ENCODE measurements at places on chromosomes 4 and X.

DNA sequence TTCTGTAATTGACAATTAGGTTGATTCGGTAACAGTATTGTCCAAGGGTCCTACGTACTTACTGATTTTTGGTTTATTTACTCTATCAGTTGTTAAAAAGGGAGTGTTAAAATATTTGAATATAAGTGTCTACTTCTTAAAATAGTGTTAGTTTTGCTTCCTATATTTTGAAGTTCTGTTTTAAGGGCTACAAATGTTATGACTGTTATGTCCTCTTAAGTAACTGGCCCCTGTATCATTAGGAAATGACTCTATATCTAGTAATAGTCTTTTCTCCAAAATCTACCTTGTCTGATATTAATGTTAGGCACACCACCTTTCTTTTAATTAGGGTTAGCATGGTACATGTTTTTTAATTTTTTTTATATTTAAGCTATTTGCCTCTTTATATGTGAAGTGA, 30.1 kb downstream of the ANKRD50 start:
- DNase-seq: no peak

GRCh38 chr4:151559595-151559994, 150.6 kb downstream of the FHIP1A start:
- no peak for DNase-seq

DNA sequence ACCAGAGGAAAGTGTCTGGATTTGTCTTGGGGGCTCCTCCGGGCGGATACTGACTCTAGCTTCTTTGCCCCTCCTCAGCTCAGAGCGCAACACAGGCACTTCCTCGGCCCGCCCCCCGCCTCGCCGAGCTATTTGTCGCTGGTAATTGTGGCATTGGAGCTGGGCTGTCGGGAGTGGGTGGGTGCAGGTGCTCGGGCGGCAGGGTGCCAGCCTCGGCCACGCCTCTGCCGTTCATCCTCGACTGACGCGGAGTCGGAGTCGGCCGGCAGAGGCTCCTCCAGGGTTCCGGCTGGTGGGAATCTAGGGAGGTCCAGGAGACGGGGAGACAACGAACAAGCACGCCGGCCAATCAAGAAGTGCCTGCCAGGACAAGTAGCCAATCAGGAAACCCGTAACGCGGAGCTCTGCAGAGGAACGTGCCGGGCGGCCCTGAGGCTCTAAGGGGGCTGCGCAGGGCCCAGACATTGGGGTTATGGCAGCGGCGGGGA, 3.9 kb upstream of the SYN1 start:
- DNase-seq: peak; percentile 16

DNA sequence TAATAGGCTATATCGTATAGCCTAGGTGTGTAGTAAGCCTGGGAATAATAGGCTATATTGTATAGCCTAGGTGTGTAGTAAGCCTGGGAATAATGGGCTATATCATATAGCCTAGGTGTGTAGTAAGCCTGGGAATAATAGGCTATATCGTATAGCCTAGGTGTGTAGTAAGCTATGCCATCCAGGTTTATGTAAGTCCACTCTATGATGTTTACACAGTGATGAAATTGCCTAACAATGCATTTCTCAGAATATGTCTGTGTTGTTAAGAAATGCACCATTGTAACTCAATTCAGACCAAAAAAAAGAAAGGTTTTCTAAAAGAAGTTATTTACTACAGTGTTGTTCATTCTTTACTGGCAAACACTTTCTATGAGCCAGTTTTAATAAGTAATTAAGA, 1387.2 kb downstream of the STIM2 start:
- DNase-seq: no peak

DNA sequence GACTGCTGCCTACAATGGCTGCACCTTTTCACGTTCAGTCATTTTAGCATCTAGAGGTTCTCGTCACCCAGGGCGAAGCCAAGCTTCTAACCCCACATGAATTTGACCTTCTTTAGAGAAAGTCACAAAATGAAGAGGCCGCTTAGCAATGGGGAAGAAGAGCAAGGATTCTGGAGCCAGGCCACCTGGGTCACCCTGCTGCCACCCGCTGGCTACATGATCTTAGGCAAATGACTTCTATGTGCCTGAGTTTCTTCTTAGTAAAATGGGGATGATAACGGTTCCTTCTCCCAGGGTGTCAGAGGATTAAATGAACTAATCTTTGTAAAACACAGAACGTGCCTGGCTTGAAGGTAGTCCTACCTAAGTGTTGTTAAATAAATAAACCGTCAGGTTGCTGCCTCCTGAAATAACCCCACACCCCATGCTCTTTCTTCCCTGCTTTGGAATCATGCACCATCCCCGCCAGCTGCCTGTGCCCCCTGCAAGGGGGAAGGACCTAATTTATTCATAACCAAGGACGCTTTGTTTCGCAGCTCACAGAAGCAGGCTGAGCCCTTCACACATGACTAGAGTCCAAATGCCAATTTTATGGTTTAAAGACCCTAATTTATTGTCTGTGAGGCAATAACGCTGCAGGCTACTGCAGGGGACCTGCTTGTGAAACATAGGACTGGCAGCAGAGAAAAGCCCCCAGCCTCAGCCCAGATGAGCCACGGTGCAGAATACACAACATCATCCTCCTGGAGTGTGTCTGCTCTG, 28.6 kb upstream of the NSG1 start:
- DNase-seq: no peak

DNA sequence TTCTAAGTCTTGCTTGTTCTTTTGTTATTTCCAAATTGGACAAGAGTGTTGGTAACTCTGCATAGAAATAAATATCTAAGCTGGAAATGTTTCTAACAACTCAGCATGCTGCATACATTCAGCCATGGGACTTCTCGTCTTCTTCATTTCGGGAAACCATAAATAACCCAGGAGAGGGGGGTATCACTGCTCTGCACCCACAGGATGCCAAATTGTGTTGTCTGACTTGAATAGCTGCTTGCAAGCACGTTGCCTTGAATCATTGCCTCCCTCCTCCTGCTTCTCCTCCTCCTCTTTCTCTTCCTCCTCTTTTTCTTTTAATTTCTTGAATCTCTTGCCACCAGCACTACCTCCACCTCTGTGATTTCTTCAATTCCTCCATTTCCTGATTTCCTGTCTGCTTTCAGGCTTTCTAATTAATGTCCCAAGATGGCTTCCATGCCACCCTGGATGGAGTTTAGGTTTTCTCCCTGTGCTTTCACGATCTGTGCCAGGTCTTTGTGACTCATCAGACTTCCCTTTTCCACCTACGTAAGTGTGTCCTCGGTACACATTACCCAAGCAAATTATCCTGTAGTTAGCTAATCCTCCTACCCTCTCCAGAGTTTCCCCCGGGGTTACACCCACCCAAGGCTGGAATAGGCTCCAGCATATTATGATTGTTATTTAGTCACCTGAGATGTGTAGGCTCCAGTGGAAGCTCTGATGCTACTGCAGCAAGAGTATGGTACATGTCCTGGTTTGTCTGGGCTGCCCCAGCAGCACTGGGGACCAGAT, 122.6 kb upstream of the VCX3B start:
- no peak for DNase-seq

GRCh38 chr4:123121241-123121907, 199.0 kb upstream of the NUDT6 start:
- DNase-seq: no peak

DNA sequence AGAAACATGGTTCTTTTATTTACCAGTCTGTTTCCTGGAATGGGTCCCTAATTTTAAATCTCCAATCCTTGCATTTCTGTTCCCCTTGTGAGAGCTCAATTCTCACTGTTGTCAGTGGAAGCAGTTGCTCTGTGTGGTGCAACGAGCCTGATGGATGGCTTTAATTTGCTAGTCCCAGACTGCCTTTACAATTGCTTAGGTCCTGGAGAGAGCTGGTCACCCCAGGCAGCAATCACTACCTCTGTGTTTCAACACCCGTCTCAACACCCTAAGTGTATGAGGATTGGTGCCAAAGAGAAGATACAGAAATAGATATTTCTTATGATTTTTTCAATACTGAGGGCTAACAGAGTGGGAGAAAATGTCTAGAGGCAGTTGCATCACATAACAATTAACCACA, 873.8 kb downstream of the GLUD2 start:
- no peak for DNase-seq

- no peak for DNase-seq
These were observed 75.0 kb downstream of the FAT4 start for GRCh38 chr4:125389713-125390112.

- no peak for DNase-seq
These were observed 48.8 kb upstream of the MAN2B2 start for GRCh38 chr4:6526156-6526555.

- DNase-seq: no peak
These were observed 37.0 kb upstream of the NSG1 start for GRCh38 chr4:4349867-4350266.

DNA sequence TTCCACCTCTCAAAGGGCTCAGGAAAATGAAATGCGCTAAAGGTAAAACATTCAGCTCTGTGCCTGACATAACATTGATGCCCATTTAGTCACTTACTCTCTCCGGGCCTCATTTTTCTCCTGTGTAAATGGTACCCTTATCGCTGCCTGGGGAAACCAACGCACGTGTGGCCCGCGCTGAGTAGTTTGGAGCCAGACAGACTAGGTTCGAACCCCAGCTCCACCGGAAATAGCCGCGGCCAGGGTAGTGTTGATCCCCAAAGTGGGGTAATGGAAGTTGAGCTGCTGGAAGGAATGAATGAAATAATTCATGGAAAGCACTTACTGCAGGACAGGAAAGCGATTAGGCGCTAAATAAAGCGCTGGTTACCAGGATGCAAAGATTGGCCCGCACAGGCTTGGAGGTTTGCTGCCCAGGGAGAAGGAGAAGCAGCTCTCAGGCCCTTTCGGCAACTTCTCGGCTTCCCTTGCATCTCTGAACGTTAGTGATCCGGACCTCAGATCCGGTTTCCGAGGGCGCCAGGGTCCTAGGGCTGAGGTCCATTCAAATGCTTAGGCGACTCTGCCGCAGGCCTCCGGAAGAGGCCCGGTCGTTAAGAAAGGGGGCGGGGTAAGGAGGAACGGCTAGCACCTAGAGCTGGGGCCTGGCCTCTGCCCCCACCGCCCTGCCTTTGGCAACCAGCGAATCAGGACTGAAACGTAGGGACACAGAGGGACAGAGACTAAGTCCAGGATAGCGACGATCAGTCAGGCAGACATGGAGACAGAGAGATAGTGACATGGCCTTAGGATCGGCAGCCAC, 13.3 kb downstream of the NKX3-2 start:
- DNase-seq: no peak

GRCh38 chr4:22071749-22072148, 123.2 kb upstream of the KCNIP4 start:
- DNase-seq: no peak

- DNase-seq: no peak
These were observed 23.7 kb upstream of the PNPLA4 start for GRCh38 chrX:7950865-7951264.

- DNase-seq: no peak
These were observed 571.0 kb upstream of the KLHL4 start for GRCh38 chrX:86946569-86946968.

- DNase-seq: no peak
These were observed 11.5 kb downstream of the FGB start for GRCh38 chr4:154574311-154574710.

DNA sequence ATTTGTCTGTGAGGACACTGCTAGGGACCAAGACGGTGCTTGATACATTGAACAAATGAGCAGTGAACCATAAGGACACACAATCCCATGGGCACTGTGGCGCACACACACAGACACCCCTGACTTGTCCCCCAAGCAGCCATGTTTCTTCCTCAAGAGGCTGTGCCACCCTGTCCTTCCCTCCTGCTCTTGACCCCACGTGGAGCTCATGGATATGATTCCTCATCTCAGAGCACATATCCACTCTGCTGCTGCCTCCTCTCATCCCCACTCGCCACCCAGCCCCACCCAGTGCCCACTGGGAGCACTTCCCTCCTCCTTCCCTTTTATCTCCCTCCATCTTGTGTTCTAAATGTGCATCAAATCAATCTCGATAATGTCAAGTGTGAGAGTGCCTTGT, 102.4 kb downstream of the PARM1 start:
- DNase-seq: no peak

- DNase-seq: no peak
These were observed 123.5 kb upstream of the WDR1 start for GRCh38 chr4:10239982-10240654.

DNA sequence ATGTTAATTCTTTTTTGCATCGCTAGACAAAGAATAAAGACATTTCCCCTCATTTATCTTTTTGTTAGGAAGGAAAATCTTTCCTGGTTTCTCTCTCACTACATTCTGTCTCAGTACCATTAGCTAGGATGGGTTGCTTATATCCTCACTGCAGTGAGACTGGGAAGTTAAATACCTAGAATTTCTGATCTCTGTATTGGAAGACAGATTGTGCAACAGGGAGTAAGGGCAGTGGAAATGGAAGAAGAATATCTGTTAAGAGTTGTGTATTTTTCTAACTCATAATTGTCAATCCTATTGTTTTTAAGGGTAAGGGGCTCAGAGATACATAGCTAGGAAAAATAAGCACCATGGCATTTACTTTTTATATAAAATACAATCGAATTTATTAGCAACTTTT, 19.6 kb downstream of the PTPN13 start:
- no peak for DNase-seq

GRCh38 chr4:20678400-20678799, 21.9 kb upstream of the PACRGL start:
- DNase-seq: no peak

- DNase-seq: no peak
These were observed 16.5 kb downstream of the TBC1D14 start for GRCh38 chr4:6926081-6926480.

GRCh38 chrX:106862972-106863688, 40.0 kb downstream of the RIPPLY1 start:
- no peak for DNase-seq

GRCh38 chr4:26779674-26780073, 81.0 kb upstream of the STIM2 start:
- DNase-seq: no peak

GRCh38 chrX:44651358-44651757, 108.7 kb upstream of the FUNDC1 start:
- DNase-seq: peak; percentile 6

GRCh38 chr4:86302251-86302650, 57.6 kb downstream of the MAPK10 start:
- DNase-seq: peak; percentile 43

DNA sequence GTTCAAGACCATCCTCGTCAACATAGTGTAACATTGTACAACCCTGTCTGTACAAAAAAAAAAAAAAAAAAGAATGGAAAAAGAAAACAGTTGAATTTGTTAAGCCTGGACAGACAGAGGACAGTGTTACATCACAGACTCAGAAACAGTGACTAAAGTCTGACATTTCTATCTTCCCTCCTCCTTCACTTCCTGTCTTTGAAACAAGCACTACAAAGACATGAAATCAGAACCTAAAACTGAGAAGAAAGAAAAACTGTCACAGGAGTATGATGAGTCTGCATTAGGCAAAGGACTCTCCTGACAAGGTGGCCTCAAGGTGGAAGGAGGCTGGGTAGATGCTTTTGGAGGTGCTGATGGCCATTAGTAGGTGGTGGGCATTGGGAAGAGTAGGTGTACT, 126.7 kb downstream of the RBM47 start:
- no peak for DNase-seq

- no peak for DNase-seq
These were observed 147.8 kb downstream of the GRIA3 start for GRCh38 chrX:123331859-123332258.

All from hippocampal formation (tissue), 2 donors.